ENCODE measurements at places on chromosomes 3 and 15.

DNA sequence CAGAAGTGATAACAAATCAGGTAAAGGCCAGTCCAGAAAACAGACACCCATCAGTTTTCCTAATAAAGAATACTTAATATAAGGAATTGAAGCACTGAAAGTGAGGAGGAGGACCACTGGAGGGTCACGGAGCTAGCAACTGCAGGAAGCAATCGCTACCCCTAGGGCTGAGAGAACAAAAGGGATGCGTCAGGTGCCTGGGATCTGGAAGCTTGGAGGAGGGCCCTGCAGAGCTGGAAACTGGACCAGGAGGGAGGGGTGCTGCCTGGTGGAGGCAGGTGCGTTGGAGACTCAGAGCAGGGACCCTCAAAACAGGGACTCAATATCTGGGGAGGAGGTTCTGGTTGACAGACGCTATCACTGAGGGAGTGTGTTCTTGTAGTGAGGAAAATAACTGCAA lies 308.1 kb upstream of the RASGRP1 start:
- DNase-seq = no peak

- DNase-seq = no peak
Measured at GRCh38 chr3:9231471-9231870, 18.0 kb downstream of the SRGAP3 start.

- no peak for DNase-seq
Measured at GRCh38 chr15:68315495-68316031, 38.0 kb downstream of the FEM1B start.

- no peak for DNase-seq
Measured at GRCh38 chr3:129051871-129052340, 8.7 kb upstream of the GP9 start.

- no peak for DNase-seq
Measured at GRCh38 chr3:142611206-142611605, 15.0 kb downstream of the PLS1 start.

GRCh38 chr15:43095243-43095642 lies 10.6 kb downstream of the UBR1 start:
- no peak for DNase-seq

GRCh38 chr15:55116636-55117035 lies 80.1 kb downstream of the RSL24D1 start:
- no peak for DNase-seq

DNA sequence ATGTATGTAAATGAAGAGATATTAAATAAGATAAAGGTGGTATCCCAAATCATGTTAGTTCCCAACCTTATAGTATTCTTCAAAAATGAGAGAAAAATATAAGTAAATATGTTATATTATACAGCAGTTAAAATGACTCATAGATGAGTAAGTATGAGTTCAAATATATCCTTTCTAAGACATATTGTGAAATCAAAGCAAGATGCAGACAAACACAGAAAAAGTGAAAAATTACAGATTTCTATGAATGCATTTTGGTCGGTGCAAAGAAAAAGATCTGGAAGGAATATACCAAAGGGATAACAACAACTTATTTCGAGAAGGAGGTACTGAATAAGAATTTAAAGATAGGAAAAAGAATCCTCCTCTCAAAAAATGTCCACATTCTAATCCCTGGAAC lies 181.2 kb upstream of the TTC14 start:
- no peak for DNase-seq

DNA sequence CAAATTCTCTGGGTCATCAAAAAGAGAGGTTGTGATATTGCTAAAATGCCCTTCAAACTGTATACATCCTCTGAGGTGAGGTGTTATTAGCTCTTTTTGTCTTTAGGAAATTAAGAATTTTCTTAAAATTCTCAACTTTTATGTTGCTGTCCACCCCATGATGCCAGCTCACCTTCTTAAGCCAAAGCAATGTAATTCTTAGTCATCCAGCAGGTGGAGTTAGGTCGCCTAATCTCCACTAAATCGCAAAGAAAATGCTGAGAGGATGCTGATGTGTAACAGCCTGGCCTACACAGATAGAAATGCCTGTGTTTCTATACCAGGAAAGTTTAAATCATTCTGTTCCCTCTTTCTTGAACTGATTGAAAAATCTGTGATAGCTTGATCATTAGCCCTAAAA lies 770.2 kb upstream of the ALCAM start:
- no peak for DNase-seq

GRCh38 chr15:43913026-43913780 lies 86.4 kb downstream of the WDR76 start:
- DNase-seq = no peak

GRCh38 chr3:151593928-151594327 lies 133.1 kb upstream of the IGSF10 start:
- no peak for DNase-seq
